NCI-H526 treated with DMSO at 0.1 percent for 48 hours (cell line): ENCODE measurements at places on chromosomes 5 and 9.

GRCh38 chr5:177537389-177538361 is 16.7 kb downstream of the FAM193B start:
- DNase-seq, result no peak

- DNase-seq, result no peak
Measured at GRCh38 chr9:32516241-32516640, 9.8 kb downstream of the RIGI start.

GRCh38 chr5:143887903-143888665 is 76.1 kb downstream of the HMHB1 start:
- no peak for DNase-seq

GRCh38 chr9:132813115-132813771 is 64.8 kb downstream of the AK8 start:
- DNase-seq, result no peak

- DNase-seq, result peak; percentile 14
Measured at GRCh38 chr5:124755565-124755964, 9.1 kb upstream of the ZNF608 start.

DNA sequence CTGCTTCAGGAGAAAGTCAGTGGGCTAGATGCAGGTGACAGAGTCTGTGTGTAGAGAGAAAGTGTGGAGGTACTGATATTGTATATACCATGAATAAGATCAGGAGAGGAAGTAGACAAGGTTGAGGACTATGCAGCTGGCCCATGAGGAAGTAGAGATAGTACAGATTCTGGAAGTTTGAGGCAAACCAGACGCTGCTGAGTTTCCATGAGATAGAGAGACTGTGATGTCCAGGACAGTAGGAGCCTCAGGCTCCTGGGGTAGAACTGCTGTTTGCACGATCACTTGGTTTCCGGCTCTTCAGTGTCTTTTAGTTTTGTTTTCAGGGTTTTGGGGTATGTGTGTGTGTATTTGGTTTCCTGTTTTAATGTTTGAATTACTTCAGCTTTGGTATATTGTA is 13.6 kb downstream of the OTULINL start:
- DNase-seq, result no peak

- DNase-seq, result no peak
Measured at GRCh38 chr5:171288066-171288465, 21.0 kb upstream of the TLX3 start.

- DNase-seq, result peak; percentile 8
Measured at GRCh38 chr9:112334432-112334841, 1.0 kb upstream of the PTBP3 start.

- DNase-seq, result no peak
Measured at GRCh38 chr9:19231126-19231903, 822 bp downstream of the DENND4C start.

- DNase-seq, result no peak
Measured at GRCh38 chr5:39176759-39177630, 42.4 kb downstream of the FYB1 start.

- no peak for DNase-seq
Measured at GRCh38 chr9:108673386-108673785, 182.4 kb downstream of the ACTL7B start.

GRCh38 chr5:72634444-72634843 is 127.2 kb upstream of the ZNF366 start:
- DNase-seq, result no peak

DNA sequence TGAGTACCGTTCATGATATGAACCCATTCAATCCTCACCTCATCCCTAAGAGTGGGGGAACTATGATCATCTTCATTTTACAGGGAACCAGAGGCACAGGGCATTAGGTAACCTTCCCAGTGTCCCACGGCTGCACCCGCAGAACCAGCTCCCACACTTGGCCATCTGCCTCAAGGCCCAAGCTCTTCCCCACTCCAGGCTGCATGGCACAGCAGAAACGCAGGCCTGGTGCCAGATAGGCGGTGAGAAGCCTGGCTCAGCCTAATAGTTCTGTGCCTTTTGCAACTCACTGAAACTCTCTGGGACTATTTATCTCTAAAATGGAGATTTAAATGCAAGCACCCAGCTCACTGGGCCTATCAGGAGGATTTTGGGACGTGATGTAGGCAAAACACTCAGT is 90.8 kb upstream of the ZNF618 start:
- no peak for DNase-seq

DNA sequence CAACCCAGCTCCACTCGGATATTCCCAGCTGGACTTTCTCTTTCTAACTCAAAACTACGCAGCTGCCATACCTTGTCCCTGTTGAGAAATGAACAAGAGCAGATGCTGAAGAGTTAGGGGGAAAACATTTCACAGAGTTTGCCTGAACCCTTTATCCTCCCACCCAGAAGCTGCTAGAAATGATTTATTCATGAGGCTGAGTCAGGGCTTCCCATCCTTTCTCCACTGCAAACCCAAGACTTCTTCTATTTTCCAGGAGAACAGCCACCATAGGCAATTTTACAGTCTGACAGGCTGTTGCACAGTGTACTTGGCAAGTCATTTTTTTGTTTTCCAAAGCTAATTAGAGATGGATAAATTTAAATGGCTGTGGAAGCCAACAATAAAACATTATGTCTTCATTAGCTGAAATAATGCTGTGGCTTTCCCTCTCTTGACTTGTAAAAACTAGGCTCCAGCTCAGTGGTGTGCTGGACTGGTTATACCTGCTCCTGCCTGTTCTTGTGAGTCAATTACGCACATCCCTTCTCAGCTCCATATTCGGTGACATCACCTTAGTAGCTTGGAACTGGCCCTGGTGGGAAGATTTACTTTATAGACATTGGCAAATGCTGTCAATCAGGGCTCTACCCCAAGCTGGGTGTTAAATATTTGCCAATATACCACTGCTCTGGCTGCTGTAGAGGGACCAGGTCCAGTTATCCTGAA is 71.9 kb downstream of the KIF4B start:
- DNase-seq, result no peak
